Hematopoietic multipotent progenitor cell treated with erythropoietin and hydrocortisone succinate and interleukin-3 and kit ligand, for 4 days (in vitro differentiated cells): ENCODE measurements at places on chromosomes 2 and 18.

- no peak for DNase-seq
Observed at GRCh38 chr2:84388133-84388532, 70.9 kb downstream of the SUCLG1 start.

DNA sequence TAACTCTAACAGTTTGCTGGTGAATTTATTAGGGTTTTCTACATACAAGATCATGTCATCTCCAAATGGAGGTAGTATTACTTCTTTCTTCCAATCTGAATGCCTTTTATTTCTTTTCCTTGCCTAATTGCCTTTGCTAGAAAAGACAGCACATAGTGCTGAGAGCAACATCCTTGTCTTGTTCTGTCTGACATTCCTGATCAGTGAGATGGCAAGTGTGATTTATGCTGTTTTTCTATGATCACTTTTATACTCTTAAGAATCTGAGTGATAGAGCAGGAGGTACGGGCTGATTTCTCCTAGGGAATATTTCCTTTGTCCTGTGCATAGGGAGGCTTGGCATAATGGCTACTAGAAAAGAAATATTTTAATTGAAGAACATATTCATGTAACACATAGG, 17.3 kb downstream of the LYPD6B start:
- no peak for DNase-seq

DNA sequence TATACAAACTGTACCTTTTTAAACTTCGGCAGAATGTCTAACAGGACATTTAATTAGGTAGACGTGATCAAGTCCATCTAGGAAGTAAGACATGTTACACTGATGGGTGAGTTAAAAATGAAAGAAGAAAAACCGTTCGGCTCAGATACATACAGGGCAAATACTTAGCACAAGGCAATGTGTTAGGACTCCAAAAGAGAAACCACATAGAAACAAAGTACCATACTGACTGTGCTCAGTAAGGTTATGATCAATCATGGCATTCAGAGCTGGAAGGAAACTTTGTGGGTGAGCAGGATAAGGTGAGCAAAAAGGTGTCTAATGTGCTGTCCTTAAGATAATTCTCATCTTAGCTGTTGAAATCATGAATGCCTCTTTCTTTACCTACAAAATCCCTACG, 211.9 kb downstream of the STK39 start:
- no peak for DNase-seq

GRCh38 chr2:19809206-19809605, 92.6 kb downstream of the TTC32 start:
- DNase-seq: no peak

- DNase-seq: no peak
Observed at GRCh38 chr18:78618726-78619125, 360.9 kb upstream of the SALL3 start.

DNA sequence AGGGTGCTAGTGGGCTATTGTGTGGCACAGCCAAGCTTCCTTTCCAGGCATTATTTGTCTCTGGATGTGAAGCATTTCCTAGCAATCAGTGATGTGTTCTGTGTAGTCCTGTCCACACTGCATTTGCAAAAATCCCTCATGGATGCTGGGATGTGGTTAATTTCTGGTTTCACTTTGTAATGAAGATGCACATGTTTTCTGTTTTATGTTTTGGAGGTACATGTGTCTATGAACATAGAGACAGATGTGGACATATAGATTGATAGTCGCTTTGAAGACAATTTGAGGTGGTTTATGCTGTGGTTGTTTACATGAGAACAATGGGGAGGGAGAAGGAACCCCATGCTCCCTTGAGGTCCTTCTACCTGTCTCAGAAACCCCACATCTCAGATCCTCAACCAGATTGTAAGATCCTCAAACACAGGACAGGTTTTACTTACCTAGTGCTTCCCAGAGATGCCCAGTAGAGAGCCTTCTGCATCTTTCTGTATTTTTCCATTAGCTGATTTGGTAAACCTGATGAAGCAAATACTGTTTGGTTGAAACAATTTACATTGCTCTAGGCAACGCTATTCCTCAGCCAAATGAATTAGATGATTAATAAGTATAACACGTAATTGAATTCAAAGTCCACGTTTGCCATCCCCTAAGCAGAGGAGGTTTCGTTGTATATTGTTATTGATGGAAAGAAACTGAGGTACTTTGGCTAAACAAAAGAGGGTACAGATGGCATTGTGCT, 204.4 kb downstream of the SPP2 start:
- no peak for DNase-seq

DNA sequence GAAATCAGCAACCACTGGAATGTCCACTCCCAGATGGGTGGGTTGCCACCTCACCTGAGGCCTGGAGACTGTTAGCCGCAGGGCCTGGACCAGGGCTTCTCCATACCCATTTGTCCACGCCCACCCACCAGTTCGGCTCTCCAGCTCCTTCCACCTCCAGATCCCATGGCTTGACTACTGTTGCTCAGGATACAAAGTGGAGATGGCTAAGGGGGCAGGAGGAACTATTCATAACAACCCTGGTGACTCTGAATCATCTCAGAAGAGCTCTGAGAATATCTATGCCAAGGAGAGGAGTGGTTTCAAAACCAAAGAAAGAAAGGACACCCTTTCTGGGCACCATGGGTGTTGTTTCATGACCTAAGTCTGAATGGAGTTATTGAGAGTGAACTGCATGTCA, 145.8 kb downstream of the LAMA3 start:
- DNase-seq: no peak

GRCh38 chr18:52902188-52902587, 562.2 kb downstream of the DCC start:
- DNase-seq: no peak

DNA sequence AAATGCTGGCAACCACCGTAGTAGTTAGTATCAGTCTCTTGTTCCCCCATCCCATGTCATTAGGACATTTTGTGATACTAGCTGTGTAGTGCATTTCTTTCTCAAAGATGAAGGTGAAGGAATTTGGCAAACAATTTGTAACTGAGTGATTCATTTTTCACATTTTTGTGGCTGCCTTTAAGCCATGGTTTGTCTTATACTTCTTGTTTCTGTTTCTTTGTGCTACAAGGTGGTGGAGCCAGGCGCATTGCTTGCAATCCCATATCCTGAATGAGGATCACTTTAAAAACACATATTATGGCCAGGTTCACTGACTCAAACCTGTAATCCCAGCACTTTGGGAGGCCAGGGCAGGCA, 40.6 kb downstream of the GPD2 start:
- DNase-seq: no peak

DNA sequence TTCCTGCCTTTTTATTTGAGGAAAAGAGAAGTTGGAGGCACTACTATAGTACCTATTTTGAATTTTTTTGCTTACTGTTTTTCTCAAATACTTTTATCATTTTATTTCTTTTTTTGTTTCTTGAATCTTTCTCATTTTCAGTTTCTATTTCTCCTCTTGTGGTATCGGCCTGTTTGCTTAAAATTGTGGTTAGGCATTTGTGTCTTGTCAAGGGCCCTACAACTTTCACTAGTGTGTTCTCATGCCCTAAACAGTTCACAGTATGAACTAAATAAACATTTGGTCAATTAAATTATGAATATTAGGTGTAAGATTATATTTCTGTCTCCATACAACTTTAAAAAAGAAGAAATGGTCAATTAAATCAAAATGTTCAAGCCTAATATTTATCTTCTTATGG, 613.5 kb downstream of the MBD2 start:
- no peak for DNase-seq

DNA sequence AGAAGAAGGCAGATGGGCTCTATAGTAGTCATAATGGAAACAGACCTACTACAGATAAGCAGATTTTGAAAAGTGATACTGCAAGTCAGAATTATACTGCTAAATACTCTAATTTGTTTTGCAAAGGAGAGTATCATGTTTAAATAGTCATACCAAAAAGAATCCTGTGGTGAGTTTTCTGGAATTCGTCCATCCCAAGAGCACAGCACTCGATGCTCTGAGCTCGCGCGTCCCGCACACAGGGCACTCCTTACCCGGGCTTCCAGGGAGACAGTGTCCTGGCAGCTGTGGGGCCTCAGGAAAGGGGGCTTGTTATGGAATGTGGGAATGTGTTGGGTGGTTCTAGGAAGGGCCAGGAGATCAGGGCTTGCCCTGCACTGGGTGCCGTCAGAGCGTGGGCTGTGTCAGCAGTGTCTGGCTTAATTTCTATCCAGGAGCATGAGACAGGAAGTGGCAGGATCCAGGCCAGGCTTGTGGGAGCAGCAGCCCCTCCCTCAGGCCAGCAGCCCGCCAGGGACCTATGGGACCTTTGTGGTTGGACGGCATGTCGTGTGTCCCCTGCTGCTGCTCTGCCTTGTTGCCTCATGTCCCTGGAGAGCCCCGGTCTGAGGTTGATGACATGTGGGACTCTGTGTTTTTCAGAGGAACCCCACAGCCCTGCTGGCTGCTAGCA, 193.2 kb upstream of the TPO start:
- no peak for DNase-seq

GRCh38 chr2:107747964-107748583, 78.6 kb upstream of the RGPD4 start:
- DNase-seq: no peak

GRCh38 chr18:22705328-22705727, 227.8 kb upstream of the RBBP8 start:
- no peak for DNase-seq

- no peak for DNase-seq
Observed at GRCh38 chr2:111118481-111118980, 2.2 kb upstream of the BCL2L11 start.

DNA sequence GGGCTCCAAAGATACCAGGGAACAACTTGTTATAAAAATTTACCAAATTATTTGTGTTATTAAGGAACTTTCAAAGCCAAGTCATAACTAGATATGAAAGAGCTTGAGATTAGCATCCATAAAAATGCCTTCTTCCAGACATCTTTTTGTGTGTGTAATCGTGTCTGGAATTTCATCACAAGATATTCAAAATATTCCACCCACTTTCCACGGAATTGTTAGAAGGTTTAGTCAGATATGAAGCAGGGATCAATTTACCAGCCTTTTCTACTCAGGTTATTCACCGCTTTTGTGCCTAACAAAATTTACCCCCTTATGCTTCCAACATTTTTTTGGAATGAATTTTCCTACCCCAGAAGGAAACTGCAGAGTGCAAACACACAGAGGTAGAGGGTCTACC, 130.2 kb upstream of the ACVR2A start:
- no peak for DNase-seq

- DNase-seq: peak; percentile 43
Observed at GRCh38 chr2:156896294-156896693, 361.2 kb upstream of the GALNT5 start.

GRCh38 chr2:158795195-158795924, at the start of gene DAPL1:
Gene DAPL1, plus strand, starts transcription at chr2:158795317. Its CDS starts 56 bp downstream, at chr2:158795373.
- peak; percentile 19 for DNase-seq

- DNase-seq: no peak
Observed at GRCh38 chr18:50848991-50849390, 29.2 kb upstream of the MRO start.

- no peak for DNase-seq
Observed at GRCh38 chr2:11419781-11420180, 46.2 kb downstream of the E2F6 start.

GRCh38 chr2:61928826-61929461, 23.5 kb downstream of the COMMD1 start:
- DNase-seq: peak; percentile 8

DNA sequence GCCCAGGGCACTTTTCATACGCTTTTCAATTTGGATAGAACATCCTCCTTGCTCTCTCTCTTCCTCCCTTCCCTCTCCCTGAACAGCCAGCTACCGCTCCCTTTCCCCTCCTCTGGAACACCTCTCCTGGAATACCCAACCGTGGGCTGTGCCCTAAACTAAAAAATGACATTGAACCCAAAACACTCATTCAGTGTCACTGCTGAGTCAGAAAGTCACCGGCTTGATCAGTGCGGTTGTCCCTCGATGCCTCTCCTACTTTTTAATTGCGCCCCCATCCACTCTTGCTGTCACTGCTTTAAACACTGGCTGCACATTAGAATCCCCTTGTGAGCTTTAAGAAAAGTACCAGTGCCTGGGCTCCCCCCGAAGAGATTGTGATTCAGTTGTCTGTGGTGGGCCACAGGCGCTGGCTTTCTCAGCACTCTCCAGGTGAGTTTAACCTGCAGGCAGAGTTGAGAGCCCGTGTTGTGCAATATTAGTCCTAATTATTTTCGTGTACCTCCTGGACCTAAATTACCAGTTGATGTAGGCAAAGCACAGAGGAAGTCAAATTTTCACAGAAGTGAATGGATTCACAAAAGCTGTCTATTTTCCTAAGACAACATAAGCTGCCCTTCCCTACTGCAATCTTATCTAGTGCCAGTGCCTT, 302.0 kb downstream of the PRKCE start:
- DNase-seq: no peak

DNA sequence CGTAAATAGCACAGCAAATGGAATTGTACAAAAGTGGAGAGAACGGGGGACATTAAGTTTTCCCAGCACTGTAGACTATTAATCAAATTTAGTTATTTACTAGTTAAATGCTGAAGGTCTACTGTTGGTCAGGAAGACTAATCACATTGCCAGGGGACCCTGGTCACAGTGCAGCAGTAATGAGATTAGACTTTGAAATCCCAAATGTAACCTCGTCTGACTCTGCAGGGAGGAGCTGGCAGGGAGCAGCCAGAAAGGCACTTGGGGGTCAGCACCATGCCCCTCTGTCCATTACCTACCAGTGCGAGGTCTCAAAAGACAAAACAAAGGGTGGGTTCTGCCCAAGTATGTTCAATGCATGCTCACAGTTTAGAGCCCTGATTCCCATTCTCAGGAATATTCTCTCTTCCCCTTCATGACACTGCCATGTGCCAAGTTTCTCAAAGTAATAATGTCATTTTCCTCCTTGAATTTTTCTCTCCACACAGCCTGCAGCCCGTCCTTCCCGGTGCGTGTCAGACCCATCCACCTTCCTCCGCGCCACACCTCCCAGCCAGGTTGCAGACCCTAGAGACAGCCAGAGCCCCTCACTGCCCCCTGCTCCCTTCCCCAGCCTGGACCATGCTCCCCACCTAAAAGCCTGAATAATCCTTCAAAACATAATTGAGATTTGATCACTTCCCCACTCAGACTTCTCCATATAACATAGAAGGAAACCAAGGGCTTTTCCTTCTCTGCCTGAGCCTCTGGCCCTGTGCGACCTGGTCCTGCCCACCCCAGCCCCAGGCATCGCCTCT, 52.5 kb downstream of the TMEM18 start:
- no peak for DNase-seq

GRCh38 chr2:60297296-60298005, 256.0 kb downstream of the BCL11A start:
- DNase-seq: no peak

- DNase-seq: no peak
Observed at GRCh38 chr18:1952486-1952885, 618.8 kb downstream of the METTL4 start.

DNA sequence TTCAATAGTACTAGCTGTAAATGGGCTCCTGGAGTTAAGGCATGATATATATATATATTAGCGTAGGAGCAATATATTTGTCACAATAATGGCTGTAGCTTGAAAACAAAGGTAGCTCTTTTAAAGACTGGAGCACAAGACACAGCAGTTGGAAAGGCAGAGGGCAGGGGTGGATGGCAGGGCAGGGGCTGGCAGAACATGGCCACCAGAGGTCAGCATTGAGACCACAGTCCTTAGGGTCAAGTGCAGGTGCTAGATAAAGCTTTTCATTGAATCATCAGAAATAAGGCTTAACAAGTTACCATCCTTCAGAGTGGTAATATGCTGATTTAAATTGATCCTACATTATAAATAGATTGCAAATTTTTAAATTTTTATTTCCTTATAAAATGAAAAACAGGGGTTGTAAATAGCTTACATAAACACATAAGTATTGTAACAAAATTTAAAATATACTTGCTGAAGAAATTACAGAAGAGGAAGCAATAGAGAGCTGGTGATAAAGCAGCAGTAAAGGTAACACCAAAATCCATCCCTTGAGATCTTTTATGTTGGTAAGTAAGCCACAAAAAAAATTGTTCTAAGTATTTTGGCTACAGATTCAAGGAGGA, 161.2 kb upstream of the PIEZO2 start:
- DNase-seq: peak; percentile 79
